ENCODE measurements at places on chromosomes 5 and 9.

GRCh38 chr5:58317808-58318207 is 142.1 kb downstream of the PLK2 start:
- DNase-seq = no peak

GRCh38 chr5:57211039-57211438 is 37.2 kb downstream of the GPBP1 start:
- no peak for DNase-seq

DNA sequence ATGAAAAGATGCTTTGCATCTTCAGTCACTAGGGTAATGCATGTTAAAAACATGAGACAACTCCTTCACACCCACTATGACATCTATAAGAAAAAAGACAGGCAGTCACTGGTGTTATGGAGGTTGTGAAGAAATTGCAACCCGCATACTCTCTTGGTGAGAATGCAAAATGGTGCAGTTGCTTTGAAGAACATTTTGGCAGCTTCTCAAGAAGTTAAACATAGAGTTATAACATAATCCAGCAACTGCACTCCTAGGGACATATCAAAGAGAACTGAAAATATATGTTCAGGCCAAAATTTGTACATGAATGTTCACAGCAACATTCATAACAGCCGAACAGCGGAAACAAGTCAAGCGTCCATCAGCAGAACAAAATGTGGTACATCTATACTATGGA is 46.3 kb upstream of the TBC1D9B start:
- DNase-seq = no peak

DNA sequence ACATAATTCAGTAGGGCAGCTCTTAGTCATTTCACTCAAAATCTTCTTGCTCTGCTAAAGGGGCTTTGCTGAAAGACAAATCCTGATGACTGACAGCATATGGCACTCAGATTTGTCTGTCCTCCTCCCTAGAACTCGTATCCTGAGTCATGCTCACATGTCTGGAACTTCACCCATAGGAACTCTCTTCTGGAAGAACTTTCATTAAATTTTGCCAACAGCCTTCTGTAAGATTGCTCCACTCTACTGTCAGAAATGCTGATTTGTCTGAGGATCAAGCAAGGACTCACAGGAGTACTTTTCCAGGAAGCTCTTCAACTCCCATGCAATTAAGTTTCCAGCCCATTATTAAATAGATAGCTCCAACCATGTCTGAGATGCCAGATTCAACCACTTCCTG is 59.8 kb upstream of the SNX2 start:
- no peak for DNase-seq

DNA sequence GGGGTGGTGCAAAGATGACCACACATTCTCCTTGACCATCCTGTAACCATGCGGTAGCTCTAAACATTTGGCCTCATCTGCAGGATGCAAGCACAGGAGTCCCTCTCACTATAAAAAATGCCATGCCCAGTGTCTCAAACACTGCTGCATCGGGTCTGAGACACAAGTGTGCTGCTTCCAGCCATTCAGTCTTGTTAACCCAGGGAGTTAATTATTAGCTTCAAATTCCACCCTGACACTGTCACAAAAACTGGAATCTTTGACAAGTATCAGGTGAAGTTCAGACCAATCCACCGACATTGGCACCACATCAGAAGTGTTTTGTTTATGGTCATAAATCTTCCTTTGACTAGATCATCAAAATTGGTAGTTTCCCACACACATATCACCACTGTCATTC is 119.1 kb upstream of the RASEF start:
- no peak for DNase-seq

GRCh38 chr5:138951986-138952735 is 77.0 kb upstream of the LRRTM2 start:
- no peak for DNase-seq

DNA sequence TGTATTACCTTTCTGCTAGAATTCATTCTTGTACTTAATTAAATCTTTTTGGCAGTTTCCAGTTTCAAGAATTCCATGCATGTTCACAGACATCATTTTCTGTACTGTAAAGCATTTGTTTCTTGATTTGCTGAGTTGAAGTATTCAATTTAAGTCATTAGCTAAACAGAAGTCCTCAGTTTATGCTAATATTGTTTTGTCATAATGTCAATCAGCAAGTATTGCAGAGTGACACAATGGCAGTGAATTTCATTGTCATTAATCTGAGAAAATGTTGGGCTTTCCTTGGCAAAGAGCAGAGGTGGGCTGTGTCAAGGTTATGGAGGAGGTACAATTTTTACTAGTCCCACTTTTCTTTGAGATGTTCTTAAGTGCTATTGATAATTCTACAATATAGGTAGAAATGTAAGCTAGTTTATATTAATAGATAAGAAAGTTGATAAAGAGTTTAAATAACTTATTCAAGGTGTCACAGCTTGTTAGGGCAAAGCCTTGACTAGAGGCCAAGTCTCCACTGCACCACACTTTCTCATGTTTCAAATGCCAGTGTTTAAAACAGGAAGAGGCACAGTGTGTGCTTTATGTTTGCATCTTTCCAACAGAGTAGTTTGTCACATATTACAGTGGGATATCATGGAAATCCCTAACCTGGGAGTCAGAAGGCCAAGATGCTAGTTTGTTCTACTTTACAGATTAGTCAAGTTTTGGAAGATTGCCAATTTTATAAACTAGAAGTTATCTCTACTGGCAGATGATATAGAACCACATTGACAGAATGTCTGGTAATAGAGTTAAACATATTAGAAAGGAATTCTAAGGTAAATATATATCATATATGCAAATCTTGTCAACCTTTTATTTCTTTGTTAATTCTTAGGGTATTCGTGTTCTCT is 56.3 kb downstream of the SLF1 start:
- DNase-seq = no peak

DNA sequence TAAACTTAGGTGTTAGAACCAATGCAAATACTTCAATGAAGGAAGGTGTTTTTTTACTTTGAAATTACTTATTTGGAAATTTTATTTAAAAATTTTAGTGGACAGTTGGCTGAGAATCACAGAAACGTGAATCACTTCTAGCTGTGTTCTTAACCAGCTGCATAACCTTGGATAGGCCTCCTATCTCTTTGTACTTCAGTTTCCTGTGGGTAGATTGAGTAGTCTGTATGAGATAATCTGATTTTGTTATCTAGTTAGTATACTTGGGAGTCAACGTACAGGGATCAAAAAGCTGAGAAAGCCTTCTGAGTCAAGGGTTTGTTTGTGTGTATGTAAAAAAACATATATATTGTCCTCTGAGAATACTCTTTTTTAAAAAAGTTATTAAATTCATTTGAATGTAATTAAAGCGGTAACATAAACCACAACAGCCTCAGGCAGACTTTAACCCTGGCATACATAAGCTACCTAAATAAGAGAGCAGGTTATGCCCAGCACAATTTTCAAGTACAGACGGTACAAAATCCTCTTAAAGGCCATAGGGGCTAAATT is 38.1 kb upstream of the ZCCHC7 start:
- DNase-seq = no peak

DNA sequence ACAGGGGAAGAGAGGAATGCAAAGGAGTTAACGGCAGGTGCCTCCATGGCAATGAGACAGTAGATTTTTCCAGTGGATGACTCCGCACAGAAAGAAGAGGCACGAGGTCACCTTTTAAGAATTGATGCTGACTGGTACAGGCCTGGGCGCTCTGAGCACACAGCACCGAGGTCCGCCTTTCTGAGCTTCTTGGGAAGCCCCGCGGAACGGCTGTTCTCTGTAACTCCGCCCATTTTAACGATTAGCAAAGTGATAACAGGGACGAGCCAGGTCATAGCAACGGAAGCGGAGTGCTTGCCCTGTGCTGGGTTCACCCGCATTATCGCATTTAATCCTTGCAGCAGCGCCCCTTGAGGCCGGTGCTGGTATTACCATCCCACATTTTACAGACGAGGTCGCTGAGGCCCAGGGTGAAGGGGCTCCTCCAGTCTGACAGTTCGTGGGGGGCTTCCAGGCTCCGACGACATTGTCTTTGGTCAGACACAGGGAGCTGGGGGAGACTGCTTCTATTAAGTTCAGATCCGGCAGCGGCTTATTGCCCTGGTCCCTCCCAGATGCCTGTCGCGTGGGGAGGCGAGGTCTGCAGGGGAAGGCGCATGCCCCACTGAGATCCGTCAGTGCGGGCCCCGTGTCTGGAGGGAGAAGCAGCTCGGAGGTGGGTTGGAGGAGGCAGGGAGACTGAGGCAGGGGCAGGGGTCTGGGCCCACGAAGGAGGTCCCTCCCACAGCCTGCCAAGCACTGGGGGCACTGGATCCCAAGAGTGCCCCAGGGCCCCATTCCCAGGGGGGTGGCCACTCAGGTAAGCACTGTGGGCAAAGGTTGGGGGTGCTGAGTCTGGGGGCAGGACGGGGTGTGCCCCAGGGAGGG is 22.3 kb upstream of the HMCN2 start:
- no peak for DNase-seq

GRCh38 chr9:6889868-6890267 is 132.1 kb downstream of the KDM4C start:
- DNase-seq = no peak
